GM12878 (cell line): ENCODE measurements at places on chromosomes 5 and 9. TPM values are rescaled to one million over a fixed set of nuclear protein-coding genes. Genes with fewer than 3 reads are reported as not detected.

Gene NR6A1
- total RNA-seq, result 8.7 and 9.2 TPM in 2 replicates

Gene LCN9
- not detected in 2 replicates for total RNA-seq

Gene PCDHA11
- total RNA-seq, result 0.05 TPM in 1 of 2 replicates, not detected in the other

Gene SLC25A25
- 14.3 and 15.7 TPM in 2 replicates for total RNA-seq

Gene RETREG1
- total RNA-seq, result 8.0 and 12.2 TPM in 2 replicates

DNA sequence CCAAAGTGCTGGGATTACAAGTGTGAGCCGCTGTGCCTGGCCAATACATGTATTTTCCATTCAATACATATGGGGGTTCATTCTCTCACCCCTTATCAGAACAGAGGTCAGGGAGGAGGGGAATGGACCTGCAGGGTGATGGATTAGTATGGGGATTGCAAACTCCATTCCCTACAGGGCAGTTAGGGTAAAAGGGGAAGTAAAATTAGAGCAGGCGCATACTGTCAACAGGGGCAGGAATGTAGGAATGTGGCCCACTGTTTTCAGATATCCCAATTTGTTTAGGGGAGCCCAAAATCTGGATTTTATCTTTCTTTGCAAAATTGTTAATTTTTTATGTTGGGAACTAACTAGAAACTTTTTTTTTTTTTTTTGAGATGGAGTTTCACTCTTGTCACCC, 46.4 kb upstream of the SLC44A1 start:
- no peak for DNase-seq

- DNase-seq, result no peak
Observed at GRCh38 chr9:99725852-99726251, 95.8 kb upstream of the NR4A3 start.

- no peak for DNase-seq
Observed at GRCh38 chr9:31272456-31273295, 1111.8 kb upstream of the ACO1 start.

- no peak for DNase-seq
Observed at GRCh38 chr5:112202694-112203093, 216.4 kb downstream of the EPB41L4A start.

GRCh38 chr5:14685757-14686156, 21.2 kb downstream of the OTULIN start:
- peak; percentile 68 for DNase-seq

GRCh38 chr9:97993000-97993399, 9.9 kb downstream of the ANP32B start:
- DNase-seq, result no peak

DNA sequence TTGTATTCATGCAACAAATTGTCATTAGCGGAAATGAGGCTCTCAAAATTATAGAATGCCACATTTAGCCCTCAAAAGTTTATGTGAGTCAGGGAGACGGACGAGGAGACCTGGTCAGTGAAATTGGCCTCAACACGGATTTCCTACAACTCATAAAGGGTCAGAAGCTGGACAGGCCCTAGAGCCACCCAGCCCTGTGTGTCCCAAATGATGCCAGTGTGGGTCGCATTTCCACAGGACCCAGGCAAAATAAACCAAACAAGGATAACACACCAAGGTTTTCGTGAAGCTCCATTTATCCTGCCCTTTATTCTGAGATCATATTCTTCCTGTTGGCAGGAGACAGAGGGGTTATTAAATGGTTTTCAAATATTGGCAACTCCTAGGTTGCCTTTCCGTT, 72.0 kb upstream of the COL5A1 start:
- DNase-seq, result no peak

DNA sequence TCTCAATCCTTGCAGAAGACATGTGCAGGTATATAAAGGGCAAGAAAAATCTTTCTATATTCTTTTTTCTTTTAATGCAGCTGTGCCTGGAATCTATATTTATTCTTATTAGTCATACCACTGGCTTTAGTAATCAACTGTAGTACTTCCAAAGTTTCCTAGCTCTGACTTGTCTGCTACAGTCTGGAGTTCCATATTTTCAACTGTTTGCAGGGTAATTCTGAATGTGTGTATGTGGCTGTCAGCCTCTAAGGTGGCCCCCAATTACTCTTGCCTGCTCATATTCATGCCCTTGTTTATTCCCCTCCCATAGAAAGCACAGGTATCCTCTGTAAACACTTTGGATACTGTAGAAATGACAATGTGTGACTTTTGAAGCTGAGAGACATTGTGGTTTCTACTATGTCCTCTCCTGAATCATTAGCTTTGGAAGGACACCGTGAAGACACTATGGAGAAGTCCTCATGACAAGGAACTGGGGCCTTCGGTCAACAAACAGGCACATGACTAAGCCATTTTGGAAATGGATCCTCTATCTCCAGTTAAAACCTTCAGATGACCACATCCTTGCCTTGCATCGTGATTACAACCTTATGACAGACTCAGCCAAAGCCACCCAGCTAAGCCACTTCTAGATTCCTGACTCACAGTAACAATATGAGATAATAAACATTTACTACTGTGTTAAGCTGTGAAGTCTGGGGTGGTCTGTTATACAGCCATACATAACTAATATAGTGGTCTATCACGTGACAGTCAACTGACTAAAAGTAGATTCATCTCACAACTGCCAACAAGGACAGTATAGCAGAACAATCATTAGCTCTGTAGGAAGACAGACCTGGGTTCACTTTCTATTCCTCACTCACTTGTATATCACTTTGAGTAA, 49.5 kb upstream of the SUSD1 start:
- DNase-seq, result no peak
